ENCODE measurements at places on chromosomes 3 and 15. TPM values are rescaled to one million over a fixed set of nuclear protein-coding genes. Genes with fewer than 3 reads are reported as not detected.

DNA sequence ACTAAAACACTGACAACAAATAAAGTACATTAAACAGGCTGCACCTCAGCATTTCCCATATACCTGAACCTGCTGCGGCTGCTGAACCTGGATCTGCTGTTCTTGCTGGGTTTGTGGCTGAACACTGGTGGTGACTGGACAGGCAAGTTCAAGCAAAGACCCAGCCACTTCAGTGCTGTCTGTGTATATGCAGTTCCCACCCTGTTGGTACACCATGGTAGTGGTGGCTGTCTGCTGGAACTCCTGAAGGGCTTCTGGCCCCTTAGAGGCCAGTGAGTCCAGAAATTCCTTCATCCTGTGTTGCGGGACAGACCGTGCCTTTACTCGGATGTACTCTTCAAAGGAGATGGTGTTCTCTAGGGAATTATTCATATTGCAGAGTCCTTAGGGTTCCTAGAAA, 17.2 kb downstream of the QRICH1 start:
- DNase-seq = peak; percentile 38

DNA sequence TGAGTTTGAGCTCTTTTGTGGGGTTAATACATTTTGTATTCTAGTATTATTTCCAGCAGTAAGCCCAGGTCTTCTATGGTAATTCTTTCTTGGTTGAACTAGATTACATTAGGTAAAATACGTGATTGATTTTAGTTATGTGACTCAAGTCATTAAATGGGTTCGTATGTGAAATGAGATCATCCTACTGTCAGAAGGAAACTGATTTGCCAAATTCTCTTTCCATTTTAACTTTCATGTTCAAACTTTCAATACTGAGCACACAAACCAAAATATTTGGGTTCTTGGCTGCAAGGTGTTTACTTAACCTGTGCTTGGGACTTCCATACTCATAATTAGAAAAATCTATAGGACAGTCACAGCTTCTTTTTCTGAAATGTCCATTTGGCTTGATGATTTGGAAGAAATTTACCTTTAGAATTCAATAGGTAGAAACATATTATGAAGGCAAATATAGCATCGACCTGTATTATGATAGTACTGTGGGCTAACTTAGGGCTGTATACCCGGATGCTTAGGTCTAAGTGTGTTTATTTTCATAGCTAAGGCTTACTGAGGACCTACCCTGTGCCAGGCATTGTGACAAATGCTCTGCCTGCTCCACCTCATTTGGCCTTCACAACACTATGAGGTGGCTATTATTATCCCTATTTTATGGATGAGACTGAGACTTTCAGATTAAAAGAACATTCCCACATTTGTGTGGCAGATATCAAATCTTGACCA, 631.8 kb upstream of the GRM7 start:
- no peak for DNase-seq

GRCh38 chr3:29451920-29452319, 171.0 kb downstream of the RBMS3 start:
- no peak for DNase-seq

- DNase-seq = no peak
Measured at GRCh38 chr15:40242601-40243000, 3.7 kb downstream of the PAK6 start.

DNA sequence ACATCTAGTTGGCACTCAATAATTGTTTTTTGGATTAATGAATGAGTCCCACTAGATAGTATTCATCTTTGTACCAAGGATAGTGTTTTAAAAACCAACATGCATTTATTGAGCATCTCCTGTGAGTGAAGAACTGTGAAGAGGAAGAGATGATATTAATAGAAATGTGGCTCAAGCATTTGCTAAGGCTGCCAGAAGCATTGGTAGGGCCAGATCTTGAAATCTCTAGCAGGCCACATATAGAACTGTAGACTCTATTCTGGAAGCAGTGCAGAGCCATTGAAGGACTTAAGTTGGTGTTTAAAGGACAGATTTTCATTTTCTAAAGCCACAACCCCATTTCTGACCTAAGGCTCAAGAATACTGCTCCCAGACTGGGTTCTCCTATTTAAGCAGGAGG, 99.0 kb downstream of the NEK11 start:
- no peak for DNase-seq

DNA sequence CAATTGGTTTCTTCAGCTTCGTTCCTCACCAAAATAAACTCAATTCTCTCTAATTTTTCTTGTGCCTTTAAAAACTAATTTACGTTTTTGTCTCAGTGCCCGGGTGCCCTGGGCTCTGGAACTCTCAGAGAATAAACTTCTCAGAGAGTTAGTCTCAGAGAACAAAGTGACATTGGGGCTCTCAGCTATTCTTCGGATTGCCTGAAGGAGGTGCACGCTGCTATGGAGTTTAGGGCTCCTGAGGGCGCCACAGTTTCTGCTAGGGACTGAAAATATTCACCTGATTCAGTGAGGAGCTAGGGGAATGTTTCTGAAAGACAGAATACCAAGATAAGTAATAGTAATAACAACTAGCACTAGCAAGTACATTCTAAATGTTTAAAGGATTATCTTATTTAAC, 22.7 kb downstream of the ZIC4 start:
- peak; percentile 45 for DNase-seq

GRCh38 chr3:145915787-145916186, 245.2 kb downstream of the PLOD2 start:
- DNase-seq = no peak

DNA sequence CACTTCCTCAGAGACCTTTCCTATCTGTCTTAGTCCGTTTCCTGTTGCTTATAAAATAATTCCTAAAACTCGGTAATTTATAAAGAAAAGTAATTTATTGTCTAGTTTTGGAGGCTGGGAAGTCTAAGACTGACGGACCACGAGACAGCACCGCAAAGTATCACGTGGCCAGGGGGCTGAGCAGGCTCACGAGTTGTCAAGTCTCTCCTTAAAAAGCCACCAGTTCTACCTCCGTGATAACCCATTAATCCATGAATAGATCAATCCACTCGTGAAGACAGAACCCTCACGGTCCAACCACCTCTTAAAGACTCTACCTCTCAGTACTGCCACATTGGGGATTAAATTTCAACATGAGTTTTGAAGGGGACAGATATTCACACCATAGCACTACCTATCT, 821 bp downstream of the LINS1 start:
- peak; percentile 74 for DNase-seq

DNA sequence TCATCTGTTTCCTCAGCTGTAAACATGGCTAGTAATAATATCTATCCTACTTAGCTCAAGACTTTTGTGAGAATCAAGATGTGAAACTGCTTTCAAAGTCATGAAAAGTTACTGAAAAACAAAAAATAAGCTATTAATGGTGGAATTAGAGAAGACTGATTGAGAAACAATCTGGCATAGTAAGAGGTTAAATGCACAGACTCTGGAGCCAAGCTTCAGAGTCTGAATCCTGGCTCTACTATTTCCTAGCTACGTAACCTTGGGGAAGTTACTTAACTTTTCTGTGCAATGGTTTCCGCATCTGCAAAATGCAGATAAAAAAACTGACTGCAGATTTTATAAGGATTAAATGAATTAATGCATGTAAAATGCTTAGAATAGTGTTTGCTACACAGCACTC, 28.8 kb downstream of the LRRFIP2 start:
- no peak for DNase-seq

EFHB gene
- not detected for total RNA-seq

DZIP1L gene
- not detected for total RNA-seq

IL1RAP gene
- 1.6 TPM for total RNA-seq

TMC3 gene
- not detected for total RNA-seq

ZPLD1 gene
- total RNA-seq = not detected
